Cardiac septum (tissue), 1 donor: ENCODE measurements at places on chromosomes 2 and 18. TPM values are rescaled to one million over a fixed set of nuclear protein-coding genes. Genes with fewer than 3 reads are reported as not detected.
A peak's percentile ranks its signal among the peaks of the same experiment; 100 is the strongest.

Gene GALNT14
- 0.48 TPM for total RNA-seq

Gene CRACDL
- 3.3 TPM for total RNA-seq

- DNase-seq: no peak
These were observed 19.2 kb downstream of the PRKCE start for GRCh38 chr2:45670646-45671045.

GRCh38 chr2:53429901-53430300, 337.7 kb upstream of the CHAC2 start:
- no peak for DNase-seq

GRCh38 chr18:36297417-36298125, at the start of gene FHOD3:
Gene FHOD3 (plus strand): TSS chr18:36297713. CDS start chr18:36297836, 123 bp downstream.
- peak; percentile 83 for DNase-seq

DNA sequence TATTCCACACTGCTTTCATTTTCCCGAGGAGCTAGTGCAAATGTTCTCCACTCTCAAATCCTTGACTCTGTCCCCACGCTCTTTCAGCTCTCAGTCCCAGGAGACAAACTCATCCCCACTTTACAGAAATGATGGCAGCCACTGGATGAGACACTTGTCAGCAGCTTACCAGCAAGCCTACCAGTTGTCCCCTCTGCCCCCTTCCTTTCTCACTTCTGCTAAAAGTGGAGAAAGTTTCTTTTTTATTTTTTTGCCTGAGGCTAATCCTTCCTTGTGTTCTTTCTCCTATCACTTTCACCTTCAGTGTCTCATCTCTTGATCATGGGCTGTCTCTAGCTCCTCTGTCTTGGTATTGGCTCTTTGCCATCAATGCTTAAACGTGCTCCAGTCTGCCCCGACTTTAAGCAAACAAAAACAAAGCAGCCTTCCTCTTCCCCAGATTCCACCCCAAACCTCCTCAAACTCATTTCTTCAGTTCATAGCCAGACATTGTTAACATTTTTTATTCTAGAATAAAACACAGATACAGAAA, 64.5 kb downstream of the TTC32 start:
- no peak for DNase-seq

DNA sequence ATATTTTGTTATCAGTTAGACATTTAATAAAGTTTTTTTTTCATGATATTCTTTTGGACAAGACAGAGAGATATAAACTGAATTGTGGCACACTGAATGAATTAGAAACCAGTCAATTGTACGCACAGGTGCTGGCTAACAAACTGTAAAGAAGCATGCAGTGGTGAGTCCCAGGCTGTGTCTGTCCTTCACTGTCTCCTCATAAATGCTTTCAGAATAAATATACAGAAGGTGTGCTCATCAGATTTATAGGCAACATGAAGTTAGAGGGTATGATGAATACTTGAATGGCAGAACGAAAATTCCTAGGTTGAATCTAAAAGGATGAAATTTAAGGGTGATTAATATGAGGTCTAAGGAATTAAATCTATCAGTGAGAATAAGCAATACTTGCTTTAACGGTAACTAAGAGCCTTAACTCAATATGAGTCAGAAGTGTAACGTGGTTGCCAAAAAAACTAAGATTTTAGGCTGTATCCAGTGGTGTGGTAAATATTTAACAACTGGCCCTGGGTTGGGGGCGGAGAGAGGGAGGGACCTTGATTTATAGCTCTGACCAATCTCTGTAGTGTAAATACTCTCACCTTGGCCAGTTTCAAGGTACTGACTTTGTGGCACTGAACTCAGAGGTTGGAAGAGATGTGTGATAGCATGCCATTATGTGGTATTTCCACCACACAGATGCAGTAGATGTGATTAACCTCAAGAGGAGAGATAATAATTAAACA, 41.9 kb upstream of the AAK1 start:
- DNase-seq: no peak

Gene GAL3ST2
- not detected for total RNA-seq

DNA sequence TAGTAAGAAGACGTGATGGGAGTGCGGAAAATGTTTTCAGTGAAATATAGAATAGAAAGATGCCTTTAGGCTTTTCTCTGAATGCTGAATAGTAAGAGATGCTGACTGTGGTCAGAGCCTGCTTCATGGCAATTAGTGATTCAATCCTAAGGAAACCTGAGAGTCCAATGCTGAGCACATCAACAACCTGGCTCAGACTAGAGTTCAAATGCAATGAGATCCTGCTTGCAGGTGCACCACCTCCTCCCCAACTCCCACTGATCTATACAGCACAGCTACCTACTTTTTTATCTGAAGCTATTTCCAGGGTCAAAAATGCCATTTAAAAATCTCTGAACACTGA, 65.4 kb downstream of the AAK1 start:
- no peak for DNase-seq

Gene LMAN2L
- total RNA-seq: 17.0 TPM

DNA sequence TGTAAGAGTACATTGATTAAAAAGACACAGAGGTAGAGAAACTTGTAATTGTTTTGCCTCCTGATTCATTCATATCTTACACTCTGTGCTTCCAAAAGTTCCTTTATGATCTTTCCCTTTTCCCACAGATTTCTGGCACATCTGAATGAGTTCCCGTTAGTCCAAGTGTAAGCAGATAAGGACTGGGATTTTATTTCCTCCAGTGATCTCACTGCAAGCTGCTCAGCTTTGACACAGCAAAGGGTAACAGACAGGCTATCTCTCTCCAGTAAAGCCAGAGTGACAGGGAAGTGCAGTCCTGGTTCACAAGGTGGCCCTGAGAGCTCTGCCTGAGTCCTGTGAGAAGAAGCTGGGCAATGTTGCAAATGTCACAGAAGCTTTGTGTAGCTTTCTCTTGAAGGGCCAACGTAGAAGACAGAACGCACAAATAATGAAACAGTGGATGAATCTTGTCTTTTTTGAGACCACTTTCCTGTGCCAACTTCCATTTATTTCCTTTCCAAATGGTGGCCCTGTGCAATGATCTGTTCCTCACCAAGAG, 32.5 kb upstream of the KCNE4 start:
- no peak for DNase-seq
